Activated T-cell treated with anti-CD3 and anti-CD28 coated beads, Interleukin-2, amount 50 U/mL, for 24 hours (primary cell): ENCODE measurements at places on chromosomes 1 and 21.

DNA sequence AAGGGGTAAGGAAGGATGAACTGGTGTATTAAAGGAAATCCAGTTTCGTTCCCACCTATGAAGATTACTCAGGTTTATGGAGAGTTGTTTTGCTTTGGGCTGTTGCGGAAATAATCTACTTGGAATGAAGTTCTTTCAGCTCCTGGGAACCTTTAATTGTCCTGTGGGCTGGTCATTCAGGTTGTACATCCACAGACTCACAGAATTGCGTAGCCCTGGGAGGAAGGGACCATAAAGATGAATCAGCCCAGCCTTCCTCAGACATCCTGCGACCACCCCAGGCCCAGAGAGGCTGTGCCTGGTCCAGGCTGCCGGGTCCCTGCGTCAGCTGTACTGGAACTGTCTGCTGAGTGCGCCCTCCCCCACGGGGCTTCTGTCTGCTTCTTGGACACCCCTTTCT lies 72.7 kb downstream of the GALNT2 start:
- no peak for DNase-seq

- no peak for DNase-seq
Measured at GRCh38 chr21:22657781-22658180, 1659.6 kb downstream of the NCAM2 start.

- DNase-seq, result no peak
Measured at GRCh38 chr1:68143633-68144032, 88.7 kb downstream of the WLS start.

DNA sequence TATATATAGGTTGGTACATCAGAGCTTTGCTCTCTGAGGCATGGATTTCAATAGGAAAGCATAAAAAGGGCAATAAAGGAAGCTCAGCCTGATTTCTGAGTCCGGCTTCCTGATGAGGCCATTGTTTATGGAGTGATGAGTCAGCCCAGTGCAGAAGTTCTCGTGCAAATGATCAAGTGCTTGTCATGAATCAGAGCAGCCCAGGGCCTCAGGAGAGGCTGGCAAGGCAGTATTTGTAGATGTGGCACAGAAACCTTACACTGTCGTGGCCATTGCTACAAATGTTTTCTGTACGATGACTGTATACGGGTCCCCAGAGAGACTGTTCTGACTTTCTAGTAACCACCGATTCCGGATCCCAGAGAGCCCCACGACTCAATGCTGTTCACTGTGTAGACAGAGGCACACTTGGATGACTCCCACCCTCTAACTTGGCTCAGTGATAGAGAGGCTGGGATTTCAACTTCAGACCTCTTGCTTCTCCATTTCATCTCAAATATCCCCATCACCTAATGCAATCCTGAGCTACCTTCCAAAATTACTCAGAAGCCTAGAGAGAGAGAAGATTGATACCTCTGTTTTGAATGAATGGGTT lies 26.8 kb downstream of the UMODL1 start:
- no peak for DNase-seq

DNA sequence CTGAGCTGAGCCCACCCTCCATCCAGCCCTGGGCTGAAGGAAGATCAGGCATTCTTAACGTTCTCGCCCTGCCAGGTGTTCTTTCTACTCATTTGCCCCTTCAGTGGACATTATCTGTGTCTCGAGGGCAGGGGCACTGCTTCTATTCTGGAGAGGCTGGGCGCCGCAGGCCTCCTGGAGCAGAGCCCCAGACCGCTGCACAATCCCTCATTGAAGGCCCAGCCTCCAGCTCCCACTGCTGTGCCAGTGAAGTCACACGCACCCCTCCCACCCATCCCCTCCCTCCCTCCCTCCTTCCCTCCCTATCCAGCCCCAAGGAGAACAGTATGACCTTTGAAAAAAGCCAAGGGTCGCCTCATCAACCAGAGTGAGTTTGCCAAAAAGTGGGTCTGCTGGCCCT lies 76.7 kb downstream of the NFASC start:
- no peak for DNase-seq

DNA sequence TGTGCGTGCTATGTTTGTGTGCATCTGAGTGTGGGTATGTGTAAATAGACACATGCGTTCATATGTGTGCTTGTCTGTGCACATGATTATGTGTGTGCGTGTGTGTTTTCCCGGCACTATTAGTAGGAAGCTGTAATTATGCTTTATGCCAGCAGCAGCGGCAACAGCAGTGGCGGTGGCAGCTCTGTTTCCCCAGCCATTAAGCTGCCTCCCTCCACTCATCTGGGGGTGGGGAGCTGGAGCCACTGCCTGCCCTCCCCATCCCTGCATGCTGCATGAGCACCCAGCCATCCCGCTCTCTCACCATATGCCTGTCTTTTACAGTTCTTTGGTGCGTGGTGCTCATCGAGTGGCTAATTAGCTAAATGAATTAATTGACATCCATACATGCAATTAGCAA lies 30.5 kb upstream of the ACOT11 start:
- DNase-seq, result no peak

GRCh38 chr21:27077501-27077900 lies 110.6 kb upstream of the ADAMTS5 start:
- no peak for DNase-seq

- no peak for DNase-seq
Measured at GRCh38 chr1:54249819-54250435, 50.0 kb downstream of the MRPL37 start.

DNA sequence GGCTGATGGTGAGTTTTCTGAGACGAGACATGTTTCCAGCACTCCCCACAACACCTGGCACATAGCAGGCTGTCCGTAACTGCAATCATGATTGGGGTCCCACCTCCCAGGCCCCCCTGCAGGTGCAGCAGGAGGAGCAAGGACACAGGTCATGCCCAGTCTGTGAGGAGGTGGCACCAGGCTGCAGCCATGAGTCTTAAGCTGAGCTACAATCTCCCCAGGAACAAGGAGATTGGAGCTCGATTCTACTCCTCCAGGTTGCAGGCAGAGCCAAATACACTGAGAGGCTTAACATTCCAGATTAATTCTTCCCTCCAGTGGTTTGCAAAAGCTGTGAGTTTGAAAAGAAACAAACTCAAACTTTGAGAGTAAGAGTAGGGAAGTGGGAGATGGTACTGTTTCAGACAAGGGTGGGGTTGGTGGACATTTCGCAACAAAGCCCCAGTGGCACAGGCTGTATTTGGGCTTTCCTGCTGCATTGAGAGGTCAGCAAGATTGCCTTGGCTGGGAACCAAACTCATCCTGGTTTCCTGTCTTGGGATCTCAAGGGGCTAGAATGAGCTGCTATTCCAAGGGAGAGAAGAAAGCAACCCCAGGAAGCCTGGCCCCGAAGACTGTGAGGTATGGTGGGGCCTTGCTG lies 64.8 kb upstream of the GALNT2 start:
- no peak for DNase-seq

- no peak for DNase-seq
Measured at GRCh38 chr1:232140419-232141166, 489.3 kb downstream of the SIPA1L2 start.

GRCh38 chr1:236922190-236922589 lies 82.1 kb downstream of the MT1HL1 start:
- DNase-seq, result no peak

DNA sequence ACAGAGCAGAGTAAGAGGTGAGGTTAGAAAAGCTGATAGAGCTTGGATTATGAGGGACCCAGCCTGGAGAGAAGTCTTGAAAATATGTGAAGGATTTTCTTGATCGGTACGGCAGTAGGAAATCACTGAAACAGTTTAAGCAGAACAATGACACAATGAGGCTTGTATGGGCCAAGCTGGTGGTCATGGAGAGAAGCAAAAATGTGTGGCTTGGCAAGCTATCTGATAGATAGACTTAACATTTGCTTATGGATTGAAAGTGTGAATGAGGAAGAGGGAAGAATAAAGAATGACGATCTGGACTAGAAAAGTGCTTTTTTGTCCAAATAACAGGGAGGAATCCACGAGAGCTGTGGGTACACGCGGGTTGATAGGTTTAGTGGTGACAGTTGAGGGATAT lies 15.4 kb upstream of the XPR1 start:
- no peak for DNase-seq

DNA sequence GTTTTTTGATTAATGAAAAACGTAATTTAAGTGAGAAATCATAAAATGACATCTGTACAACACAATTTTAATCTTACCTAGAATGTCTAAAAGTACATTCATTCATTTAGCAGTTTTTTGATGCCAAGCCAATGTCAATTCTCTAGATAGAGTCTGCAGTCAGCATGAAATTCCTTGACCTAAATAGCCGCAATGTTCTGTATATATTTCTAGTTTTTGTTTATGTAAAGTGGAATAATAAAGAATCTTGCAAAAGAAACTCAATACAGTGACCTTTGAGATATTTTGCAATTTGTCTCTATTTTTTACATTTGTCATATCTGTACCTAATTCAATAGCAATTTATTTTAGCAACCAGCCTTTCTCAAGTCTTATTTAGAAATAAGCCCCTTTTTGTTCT lies 176.0 kb downstream of the ATP6V1G3 start:
- DNase-seq, result no peak

DNA sequence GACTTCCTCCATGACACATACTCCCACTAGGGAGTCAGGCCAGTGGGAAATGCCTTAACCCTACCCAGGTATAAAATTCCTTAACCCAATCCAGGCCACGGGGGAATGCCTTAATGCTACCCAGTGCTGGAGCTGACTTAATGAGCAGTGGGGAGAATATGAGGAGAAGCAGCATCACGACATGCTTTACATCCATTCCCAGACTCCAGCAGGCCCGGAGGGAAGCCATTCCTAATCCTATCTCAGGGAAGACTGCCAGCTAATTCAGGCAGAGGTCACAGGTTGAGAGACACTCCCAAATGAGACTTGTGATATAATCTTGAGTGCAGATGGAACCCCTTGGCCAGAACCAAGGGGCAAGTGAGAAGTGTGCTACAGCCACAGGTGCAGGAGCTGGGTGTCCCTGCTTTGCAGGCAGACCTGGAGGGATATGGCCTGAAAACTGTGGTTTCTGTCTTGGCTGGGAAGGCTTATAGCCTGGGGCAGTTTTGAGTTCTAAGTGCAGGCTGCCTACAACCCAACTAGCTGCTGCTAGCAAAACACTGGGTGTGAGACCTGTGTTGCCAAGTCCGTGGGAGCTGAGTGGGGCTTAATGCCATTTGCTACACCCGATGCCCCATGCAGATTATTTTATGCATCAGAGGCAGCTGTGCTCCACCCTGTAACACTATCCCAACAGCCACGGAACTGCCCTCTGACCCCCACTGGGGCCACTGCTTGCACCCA lies 45.1 kb upstream of the GUCA2A start:
- no peak for DNase-seq

- no peak for DNase-seq
Measured at GRCh38 chr21:45054927-45055612, 19.3 kb upstream of the ADARB1 start.

GRCh38 chr1:157504646-157505045 lies 47.7 kb downstream of the FCRL5 start:
- DNase-seq, result no peak

- no peak for DNase-seq
Measured at GRCh38 chr1:223244366-223245103, 101.5 kb upstream of the TLR5 start.

DNA sequence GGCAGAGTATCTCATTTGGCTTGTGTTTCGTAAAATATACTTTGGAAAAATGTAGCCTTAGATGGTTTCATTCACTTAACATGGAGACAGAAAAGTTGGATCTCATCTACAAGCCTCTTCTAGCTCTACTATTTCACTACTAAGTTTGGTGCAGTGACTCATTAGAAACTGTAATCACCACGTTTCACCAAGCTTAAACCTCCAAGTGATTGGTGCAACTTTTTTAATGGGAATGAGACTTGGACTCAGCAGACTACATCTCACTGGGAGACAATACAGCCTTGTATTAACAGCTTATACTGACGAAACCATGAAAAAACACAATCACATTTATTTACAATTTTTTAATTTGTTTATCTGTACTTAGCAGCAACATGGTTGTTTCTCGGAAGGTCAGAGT lies 29.9 kb upstream of the NRIP1 start:
- DNase-seq, result no peak

DNA sequence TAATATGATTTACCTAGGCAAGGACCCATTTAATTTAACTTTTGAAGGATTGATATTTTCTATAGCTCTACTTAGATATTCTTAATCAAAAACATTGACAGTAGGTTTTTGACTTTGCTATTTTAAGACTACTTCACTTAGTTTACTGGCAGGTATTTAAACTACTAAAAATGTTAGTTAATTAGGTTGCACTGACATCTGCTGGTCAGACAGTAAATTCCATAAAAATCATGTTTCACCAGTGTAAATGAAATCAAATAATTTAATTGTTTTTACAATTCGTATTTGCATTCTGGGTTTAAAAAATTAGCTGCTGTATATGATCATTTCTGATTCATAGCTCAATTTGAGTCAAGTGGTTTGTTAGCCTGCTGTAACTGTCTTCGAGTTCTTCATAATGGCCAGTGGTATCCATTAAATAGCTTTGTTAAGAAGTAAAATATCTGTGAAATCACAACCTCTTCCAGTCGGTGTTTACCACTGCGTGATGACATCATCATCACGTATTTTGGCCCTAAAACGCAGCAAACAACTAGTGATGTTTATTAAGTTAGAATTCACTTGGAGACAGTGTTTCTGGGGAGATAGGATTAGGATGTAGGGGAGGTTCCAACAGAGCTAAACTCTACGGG lies 26.2 kb downstream of the EXTL2 start:
- no peak for DNase-seq

- DNase-seq, result no peak
Measured at GRCh38 chr1:202122639-202123335, at the start of gene GPR37L1. GPR37L1 (plus strand) TSS chr1:202122917; CDS start chr1:202122964, 47 bp downstream.

- no peak for DNase-seq
Measured at GRCh38 chr1:229952670-229953520, 114.1 kb upstream of the GALNT2 start.

DNA sequence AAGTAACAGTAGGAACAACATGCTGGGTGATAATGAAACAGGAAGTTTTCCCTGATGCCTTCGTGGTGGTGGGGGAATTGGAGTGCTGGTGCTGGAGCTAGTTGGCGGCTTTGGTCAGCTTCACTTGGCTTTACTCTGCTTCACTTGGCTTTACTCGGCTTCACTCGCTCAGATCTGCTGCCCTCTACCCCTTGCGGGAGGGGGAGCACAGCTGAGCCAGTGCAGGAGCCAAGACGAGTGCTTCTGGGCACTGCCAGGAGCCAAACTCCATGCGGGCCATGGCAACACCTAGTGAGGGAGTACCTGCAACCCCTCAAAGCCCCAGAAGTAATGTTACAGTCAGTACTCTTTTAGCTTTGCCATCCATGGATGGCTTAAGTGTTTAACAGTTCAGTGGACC lies 10.6 kb upstream of the PRKACB start:
- DNase-seq, result no peak

DNA sequence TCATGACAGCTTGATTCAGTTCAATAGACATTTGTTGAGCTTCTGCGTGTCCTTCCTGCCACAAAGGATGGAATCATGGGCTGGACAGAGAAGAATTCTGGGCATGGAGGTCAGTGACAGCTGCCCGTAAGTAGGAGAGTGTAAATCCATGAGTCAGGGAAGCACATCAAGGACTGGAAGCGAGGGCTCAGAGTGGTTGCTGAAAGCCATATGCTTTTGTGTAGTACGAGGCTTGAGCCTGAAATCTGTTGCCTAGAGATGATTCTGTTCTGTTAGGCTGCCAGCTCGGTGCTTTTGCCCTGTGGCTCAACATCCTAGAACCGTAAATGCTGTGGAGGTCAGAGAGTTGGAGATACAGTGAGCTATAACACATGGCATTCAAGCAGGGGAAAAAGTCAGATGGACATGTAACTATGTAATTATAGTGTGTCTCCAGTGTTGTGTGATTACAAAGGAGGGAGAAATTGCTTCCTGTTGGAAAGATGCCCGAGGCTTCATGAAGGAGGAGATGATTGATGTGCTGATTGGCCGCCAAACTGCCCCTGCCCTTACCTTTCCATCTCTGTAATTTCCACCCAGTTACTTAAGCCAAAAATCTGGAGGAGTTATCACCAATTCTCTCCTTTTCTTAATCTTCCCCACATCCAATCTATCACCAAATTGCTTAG lies 92.8 kb upstream of the CACNA1E start:
- DNase-seq, result no peak
